Hematopoietic multipotent progenitor cell treated with erythropoietin and hydrocortisone succinate and interleukin-3 and kit ligand, for 15 days (in vitro differentiated cells): ENCODE measurements at places on chromosomes 2 and 18.

- no peak for DNase-seq
Observed at GRCh38 chr2:83817511-83817910, 641.6 kb downstream of the SUCLG1 start.

- DNase-seq: no peak
Observed at GRCh38 chr18:34039611-34040010, 185.1 kb downstream of the NOL4 start.

GRCh38 chr2:212961255-212961654 is 190.2 kb downstream of the IKZF2 start:
- DNase-seq: no peak

DNA sequence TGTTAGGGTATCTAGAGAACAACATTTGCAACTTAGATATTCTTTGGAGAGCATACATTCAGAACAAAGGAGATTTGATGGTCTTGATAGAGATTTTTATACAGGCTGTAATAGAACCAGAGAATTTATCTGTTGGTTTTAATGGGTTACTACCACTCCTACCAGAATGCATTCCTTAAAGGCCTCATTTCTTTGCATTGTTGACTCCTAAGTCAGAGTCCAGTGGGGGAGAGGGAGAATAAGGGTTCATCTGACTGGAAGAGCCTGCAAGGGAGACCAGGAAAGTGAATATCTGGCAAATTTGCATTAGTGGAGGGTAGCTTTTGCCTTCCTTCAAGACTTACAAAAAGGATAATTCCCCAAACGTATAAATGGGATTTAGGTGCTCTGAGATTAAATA is 29.7 kb downstream of the AGPS start:
- no peak for DNase-seq

DNA sequence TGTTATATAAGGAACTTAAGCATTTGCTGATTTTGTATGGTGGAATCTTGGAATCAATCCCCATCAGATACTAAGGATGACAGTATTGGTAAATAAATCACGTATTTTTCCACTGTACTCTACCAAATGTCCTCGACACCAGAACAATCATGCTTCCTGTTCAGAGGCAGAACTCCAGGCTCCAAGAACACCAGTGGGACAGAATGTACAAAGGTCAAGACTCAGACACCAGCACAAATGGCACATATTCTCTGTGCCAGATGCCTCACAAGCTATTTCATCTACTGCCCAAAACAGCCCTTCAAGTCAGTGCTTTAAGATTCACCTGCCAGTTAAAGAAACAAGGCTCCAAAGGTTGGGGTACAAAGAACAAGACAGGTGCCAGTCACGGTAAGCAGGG is 420.5 kb downstream of the STK39 start:
- DNase-seq: no peak

GRCh38 chr18:46756559-46757201 is at the start of gene ST8SIA5:
ST8SIA5 (minus strand) TSS chr18:46757053; CDS start chr18:46756508, 545 bp downstream.
- no peak for DNase-seq
